ENCODE measurements at places on chromosomes 16 and 17.

DNA sequence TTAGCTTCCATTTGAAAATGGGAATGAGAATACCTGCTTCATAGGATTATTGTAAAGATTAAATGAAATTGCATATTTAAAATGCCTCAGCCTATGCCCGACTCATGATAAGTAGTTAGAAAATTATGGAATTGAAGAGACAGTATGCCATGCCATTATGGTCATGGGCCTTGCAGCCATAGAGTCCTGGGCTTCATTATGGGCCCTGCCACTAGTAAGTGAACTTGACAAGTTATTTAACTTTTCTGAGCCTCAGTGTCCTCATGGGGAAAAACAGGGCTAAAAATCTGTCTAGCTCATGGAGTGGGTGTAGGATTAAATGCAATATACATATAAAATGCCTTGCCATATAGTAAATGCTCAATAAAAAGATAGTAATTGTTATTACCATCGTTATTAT, 133.2 kb downstream of the NPIPB5 start:
- DNase-seq: no peak

DNA sequence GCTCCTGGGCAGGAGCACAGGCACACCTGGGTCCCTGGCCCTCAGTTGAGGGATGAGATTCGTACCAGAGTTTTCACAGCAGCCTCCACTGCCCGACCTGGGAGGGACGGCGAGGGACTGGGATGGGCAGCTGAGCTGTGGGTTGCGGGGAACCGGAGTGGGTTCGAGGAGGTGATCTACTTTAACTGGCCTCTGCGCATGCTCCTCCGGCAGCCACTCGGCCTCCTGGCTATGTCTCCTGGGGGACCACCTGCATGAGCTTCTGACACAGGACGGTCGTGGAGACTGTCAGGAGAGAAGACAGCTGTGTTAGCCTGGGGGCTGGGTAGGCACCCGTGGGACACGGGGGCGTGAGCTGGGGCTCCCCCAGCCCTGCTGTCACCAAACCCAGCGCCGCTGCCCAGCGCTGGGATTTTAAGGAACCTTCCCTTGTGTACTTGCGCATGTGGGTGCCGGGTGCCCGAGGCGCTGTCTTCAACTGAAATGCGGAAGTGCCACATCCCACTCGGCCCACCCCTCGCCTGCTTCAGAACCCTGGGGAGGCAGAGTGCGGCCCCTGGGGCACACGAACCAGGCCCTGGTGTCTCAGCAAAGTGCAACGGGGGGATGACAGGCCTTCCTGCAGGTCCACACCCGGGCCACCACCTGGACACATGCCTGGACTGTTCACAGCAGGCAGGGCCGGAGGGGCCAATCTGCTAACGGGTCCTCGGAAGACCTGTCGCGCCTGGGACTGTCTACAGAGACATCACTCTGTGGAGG, 36.4 kb downstream of the SLC7A5 start:
- DNase-seq: no peak

DNA sequence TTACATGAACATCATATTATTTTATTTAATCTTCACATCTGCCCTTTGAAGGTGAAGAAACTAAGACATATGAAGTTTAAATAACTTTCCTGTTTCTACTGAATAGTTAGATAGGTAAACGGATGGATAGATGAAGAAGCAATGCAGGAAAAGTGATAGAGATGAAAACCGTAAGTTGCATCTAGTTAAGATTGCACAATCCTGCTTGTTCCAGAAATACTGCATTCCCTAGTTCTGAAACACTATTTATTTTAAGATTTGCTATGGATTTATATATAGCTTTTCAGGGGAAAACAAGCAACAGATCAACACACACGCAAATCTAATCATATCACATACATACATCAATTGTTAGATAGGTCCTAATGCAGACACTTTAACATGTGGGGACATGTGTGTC, 512.7 kb upstream of the C16orf82 start:
- no peak for DNase-seq

DNA sequence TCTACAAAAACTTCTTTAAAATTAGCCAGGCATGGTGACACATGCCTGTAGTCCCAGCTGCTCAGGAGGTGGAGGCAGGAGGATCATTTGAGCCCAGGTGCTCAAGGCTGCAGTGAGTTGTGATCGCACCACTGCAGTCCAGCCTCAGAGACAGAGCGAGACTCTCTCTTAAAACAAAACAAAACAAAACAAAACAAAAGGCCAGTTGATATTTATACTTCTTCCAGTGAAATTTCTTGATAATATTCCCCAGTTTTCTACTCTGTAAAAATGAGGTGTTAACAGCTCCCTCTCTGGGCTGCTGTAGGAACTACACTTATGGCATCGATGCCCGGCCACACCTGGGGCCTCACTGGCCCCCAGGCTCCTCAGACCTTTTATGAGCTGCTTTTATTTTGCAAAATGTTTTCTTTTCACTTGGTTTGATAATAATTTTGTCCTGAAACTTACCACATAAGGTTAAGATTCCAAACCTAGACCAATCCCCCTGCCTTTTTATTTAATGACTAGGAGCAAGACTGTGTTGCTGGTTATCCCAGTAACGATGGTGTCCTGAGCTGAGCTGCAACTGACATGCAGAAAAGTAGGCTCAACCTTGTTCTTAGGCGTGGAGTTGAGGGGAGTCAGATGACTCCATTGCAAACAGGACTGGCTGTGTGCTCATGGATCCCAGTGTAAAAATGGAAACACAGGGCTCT, 17.6 kb downstream of the MAPK8IP3 start:
- DNase-seq: no peak

DNA sequence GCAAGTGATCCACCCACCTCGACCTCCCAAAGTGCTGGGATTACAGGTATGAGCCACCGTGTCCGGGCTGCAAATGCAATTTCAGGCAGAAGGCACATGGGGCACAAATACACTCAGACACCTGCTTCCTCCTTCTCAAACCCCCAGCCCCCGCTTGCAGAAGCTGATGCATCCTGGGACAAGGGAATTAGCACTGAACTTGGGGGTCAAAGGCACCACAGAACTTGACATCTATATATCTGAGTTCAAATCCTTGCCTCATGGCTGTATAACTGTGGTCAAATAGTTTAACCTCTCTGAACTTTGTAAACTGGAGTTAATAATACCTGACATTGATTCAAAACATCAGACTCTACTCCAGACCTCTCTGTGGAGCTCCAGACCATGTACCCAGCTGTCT, 4.1 kb upstream of the ARL5C start:
- no peak for DNase-seq

Data from activated T-helper 1 cell treated with anti-CD3 and anti-CD28 coated beads, Interleukin-2, amount 50 U/mL, for 16 hours (primary cell).